ENCODE measurements at places on chromosomes 5 and 9. TPM values are rescaled to one million over a fixed set of nuclear protein-coding genes. Genes with fewer than 3 reads are reported as not detected.

The NR6A1 gene
- 0.99 TPM for total RNA-seq

The SLC4A9 gene
- total RNA-seq, result not detected

The CMYA5 gene
- total RNA-seq, result 52.9 TPM

The BHMT2 gene
- 3.0 TPM for total RNA-seq

The SLC1A3 gene
- 61.1 TPM for total RNA-seq

The TMEM215 gene
- 0.39 TPM for total RNA-seq

The PAEP gene
- total RNA-seq, result not detected

The SLC23A1 gene
- total RNA-seq, result 0.30 TPM

The SPATA6L gene
- total RNA-seq, result 2.1 TPM

The HSPA5 gene
- 89.9 TPM for total RNA-seq

The PCDHA4 gene
- total RNA-seq, result 0.30 TPM

The LCN15 gene
- total RNA-seq, result not detected

The FOXD4L3 gene
- total RNA-seq, result not detected

The UBE2QL1 gene
- 0.89 TPM for total RNA-seq

The SGCD gene
- total RNA-seq, result 54.5 TPM

The PTRH1 gene
- 11.8 TPM for total RNA-seq

The TMEM38B gene
- total RNA-seq, result 19.9 TPM

DNA sequence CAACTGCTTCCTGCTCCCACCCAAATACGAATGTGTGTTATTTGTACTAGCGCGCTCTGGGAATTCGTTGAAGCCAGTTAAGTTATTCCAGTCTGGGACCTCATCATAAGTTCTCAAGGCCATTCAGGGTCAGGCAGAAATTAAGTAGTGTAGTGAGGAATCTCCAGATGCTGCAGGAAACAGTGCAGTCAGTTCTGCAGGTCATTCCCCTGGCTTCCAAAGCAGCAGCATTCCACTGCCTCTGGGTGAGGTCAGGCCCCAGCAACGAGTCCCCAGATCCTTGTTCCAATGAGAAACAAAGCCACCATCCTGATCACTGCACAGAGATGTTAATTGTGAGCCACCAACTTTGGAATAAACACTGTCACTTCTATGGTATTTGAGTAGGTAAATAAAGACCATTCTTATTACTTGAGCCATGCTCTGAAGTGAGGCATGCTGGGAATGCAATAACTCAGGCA lies 33.1 kb downstream of the SVEP1 start:
- no peak for DNase-seq

DNA sequence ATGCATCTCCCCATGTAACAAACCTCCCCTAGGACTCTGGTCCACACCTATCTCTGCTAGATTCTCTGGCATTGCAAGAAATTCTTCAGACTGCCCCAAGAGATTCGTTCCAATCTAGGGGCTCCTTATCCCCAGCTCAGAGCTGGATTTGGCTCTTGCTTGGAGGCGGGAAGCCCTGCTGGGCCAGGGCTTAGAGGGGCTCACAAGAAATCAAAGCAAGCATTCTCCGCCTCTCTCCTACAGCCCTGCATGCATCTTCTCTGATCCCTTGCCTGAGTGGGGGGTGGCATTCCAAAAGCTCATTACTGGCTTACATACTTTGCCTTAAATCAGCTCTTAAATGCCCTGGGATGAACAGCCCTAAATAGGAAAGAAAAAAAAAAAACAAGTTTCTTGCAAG lies 75.8 kb downstream of the KCNIP1 start:
- no peak for DNase-seq

DNA sequence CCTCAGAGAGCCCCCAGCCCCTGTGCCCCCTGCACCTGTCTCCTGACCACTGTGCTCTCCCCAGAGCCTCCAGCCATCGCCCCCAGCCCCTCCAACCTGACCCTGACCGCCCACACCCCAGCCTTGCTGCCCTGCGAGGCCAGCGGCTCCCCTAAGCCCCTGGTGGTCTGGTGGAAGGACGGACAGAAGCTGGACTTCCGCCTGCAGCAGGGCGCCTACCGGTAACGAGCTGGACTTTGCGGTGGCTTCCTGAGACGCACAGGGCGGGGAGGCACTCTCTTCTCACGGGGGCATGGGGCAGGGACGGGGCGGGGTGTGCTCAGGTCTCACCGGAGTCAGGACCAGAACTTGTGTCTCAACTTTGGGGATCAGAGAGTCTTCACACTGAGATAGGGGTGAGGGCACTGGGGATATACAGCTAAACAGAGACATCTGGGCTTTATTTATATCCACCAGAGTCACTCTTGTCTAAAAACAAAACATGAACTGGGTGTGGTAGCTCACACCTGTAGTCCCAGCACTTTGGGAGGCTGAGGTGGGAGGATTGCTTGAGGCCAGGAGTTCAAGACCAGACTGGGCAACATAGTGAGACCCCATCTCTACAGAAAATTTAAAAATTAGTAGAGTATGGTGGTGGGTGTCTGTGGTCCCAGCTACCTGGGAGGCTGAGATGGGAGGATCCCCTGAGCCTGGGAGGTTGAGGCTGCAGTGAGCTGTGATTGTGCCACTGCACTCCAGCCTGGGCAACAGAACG lies 46.1 kb upstream of the ASS1 start:
- no peak for DNase-seq

GRCh38 chr9:32378496-32378895 lies 5.9 kb upstream of the ACO1 start:
- DNase-seq, result peak; percentile 37

DNA sequence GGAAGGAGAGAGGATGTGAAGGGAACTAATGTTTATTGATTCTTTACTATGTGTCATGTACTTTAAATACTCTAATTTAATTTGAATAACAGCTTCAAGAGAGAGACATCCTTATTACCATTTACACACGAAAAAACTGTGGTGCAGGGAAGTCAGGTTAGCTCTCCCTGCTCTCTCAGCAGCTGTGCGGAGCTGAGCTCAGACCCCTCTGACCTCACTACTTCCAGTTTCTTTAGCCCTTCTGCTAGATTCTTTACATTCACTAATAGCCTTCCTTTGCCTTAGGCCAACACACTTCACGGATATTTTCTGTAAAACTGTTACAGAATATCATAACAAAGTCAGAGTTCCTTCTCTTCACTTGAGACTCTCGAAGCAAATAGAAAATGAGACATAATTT lies 131.3 kb upstream of the ARRDC3 start:
- DNase-seq, result no peak

DNA sequence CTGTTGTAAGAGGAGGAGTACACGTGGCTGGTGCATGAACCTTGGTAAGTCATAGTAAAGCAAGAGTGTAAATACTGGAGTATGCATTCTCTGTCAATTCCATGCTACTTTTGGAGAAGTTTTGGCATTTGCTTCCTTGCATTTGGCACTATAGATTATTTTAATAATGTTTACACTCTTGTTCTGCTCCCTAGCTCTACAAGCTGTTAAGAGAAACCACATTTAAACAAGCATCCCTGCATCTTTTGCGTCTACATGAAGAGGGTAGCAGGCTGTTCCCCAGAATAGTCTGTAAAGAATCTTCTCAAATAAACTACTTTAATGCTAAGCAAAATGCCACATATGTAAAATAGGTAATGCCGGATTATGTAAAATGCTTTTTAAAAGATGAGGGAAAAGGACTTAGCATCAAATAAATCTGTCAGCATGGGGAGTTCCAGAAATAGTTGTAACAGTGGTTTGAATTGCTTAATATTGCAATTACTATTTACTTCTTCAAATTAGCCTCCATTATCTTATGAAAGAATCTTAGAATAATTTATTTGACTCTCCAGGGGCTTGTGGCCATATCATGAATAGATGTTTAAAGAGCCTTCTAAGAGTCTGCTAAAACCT lies 2127.3 kb upstream of the WWC1 start:
- DNase-seq, result no peak

DNA sequence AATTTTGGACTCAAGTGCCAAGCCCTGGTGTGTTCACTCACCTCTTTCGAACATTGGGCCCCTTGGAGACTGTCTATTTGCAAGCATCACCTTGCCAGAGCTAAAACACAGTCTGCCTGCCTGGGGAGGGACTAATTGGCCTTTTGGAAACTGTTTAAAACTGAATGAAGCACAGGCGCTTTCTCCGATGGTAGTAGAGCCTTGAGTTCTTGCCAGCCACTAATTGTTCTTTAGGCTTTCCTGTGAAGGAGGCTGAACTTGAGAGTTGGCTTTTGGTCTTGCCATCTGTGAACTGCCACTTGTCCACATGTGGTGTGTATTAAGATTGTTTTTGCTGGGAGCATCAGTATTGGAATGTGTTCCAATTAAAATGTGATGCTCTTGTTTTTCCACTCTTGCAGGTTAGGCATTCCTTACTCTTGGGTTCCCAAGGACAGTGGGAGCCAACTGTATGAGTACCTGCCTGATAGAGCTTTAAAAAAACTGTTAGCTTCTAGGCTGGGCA lies 26.0 kb downstream of the GARNL3 start:
- no peak for DNase-seq

- DNase-seq, result no peak
These were observed 22.1 kb downstream of the TRMO start for GRCh38 chr9:97900103-97900737.

GRCh38 chr5:135398160-135398854 lies 724 bp downstream of the MACROH2A1 start:
- DNase-seq, result no peak

GRCh38 chr9:71218774-71219173 lies 97.4 kb upstream of the TRPM3 start:
- no peak for DNase-seq

- DNase-seq, result no peak
These were observed 5.9 kb downstream of the PNPLA7 start for GRCh38 chr9:137544176-137544760.

GRCh38 chr9:107870927-107871680 lies 381.5 kb upstream of the KLF4 start:
- DNase-seq, result peak; percentile 7

GRCh38 chr9:114721491-114722079 lies 39.6 kb upstream of the TEX48 start:
- no peak for DNase-seq

GRCh38 chr5:138752951-138753793 lies at the start of gene CTNNA1:
Gene CTNNA1 (plus strand): TSS chr5:138753425. CDS start chr5:138781925, 28,500 bp downstream.
- peak; percentile 63 for DNase-seq

- DNase-seq, result no peak
These were observed 47.0 kb upstream of the HOMER1 start for GRCh38 chr5:79560771-79561524.

- no peak for DNase-seq
These were observed 21.0 kb upstream of the TLX3 start for GRCh38 chr5:171288066-171288465.

- no peak for DNase-seq
These were observed 34.1 kb downstream of the CXXC5 start for GRCh38 chr5:139682016-139682975.

- no peak for DNase-seq
These were observed 62.1 kb downstream of the CETN3 start for GRCh38 chr5:90347462-90347861.

GRCh38 chr5:159673538-159673937 lies 242.7 kb upstream of the ADRA1B start:
- DNase-seq, result no peak

GRCh38 chr5:125897089-125897488 lies 526.1 kb upstream of the GRAMD2B start:
- DNase-seq, result no peak

GRCh38 chr5:57753446-57753845 lies 270.8 kb upstream of the ACTBL2 start:
- no peak for DNase-seq

DNA sequence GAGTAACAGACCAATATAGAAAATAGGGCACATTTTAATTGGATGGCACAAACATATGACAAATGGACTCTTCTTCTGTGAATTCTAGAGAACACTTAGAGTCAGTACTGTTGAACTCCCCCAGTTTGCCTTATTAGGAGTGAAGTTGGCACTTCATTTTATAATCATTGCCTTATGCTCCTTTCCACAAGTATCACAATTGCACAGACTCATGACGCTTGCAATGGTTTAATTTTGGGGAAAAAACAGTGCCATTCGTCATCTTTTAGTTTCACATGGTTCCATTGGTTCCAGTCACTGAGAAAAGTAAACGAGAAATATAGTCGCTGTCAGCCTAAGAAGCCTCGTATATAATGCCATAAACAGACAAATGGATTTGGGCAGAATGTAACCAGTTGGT lies 71.2 kb downstream of the LURAP1L start:
- peak; percentile 58 for DNase-seq

DNA sequence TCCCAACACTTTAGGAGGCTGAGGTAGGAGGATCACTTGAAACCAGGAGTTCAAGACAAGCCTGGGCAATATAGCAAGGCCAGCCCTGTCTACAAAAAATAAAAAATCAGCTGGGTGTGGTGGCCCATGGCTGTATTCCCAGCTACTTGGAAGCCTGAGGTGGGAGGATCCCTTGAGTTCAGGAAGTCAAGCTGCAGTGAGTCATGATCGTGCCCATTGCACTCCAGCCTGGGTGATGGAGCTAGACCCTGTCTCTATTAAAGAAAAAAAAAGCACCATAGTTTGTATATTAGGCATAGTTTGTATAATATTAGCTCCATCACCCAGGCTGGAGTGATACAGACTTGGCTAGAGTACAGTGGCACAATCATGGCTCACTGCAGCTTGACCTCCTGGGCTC lies 9.6 kb upstream of the NME5 start:
- no peak for DNase-seq

DNA sequence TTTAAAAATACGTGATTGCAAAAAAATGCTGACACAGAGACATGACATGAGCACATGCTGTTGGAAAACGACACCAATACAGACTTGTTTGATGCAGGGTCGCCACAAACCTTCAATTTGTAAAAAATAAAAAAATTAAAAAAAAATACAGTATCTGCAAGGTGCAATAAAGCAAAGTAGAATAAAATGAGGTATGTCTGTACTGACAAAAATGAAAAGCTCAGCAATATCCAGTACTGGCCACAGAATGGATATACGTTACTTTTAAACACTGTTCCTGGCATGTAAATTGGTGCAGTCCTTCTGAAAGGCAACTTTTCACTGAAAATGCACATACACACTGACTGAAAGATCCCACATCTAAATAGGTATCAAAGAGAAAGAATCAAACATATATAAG lies 27.1 kb upstream of the C9orf40 start:
- no peak for DNase-seq

DNA sequence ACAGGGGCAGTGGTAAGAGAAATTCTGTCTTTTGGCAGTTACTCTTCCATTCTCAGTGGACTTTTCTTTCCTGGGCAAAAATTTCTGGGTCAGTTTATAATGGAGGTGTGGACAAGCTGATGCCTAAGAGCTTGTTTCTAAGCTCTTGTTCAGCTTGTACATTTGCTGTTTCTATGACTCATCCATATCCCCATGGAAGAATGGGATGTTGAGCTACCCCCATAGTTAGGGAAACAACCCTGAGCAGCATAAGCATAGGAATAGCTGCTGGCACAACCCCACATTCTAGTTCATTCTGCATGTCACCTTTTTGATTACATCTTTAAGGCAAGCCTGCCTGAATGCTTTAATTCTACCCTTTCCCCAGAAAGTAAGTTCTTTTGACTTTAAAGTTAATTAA lies 173.3 kb downstream of the PSAT1 start:
- DNase-seq, result no peak
